ENCODE measurements at places on chromosomes 11 and 22. TPM values are rescaled to one million over a fixed set of nuclear protein-coding genes. Genes with fewer than 3 reads are reported as not detected.

GRCh38 chr22:48098921-48099245 is 1336.4 kb downstream of the TBC1D22A start:
- DNase-seq, result no peak

GRCh38 chr22:26447584-26448329 is 18.7 kb downstream of the ASPHD2 start:
- DNase-seq, result no peak

DNA sequence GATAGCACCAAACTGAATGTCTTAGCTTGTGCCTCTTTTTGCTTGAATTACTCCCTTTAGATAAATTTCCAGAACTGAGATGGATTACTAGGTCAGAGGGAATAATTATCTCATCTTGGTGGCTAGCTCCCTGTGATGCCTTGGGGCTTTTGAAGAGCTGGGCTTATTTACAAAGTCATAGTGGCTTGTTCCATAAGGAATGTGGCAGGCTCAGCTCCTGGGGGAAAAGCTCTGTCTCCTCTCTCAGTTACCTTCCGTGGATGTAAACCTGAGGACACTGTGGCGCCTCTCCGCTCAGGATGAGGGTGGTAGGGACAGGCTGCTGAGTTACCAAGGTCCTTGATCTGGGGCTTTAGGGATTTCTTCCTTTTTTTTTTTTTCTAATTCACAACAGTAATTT is 121.7 kb downstream of the PARVA start:
- DNase-seq, result no peak

DNA sequence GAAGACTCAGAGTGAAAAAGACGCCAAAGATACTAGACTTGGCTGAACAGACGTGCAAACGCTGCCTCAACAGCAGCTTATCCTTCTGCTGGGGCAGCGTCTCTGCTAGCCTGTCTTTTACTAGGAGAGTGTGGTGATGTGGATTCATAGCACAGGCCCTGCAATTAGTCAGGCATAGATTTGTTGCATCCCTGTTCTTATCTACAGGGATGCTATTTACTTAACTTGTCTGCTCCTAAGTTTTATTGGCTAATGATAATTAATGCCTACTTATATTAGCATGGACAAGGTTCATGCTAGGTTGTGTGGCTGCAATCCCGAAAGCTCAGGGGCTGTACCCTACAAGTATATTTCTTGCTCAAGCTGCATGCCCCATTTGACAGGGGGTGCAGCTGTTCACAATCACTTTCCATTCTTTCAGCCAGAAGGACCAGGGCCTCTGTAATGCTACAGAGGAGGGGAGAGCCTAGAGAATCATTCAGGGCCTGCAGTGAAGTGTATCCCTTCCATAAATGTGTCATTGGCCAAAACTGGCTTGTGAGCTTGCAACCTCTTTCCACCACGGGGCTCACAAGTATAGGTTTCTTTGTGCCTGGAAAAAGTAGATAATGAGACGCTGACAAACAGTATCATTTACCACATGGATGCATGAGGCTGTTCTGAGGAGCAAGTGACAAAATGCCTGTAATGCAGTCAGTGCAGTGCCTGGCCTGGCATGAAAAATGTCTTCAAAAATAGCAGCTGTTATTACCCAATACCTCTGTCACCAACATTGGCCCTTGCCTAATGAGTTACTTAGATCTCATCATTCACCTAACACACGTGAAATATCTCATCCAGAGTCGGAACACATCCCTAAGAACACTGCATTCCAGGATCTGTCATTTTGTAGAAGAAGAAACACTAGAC is 685.8 kb upstream of the API5 start:
- DNase-seq, result peak; percentile 11

- DNase-seq, result peak; percentile 79
Measured at GRCh38 chr11:34492806-34493414, 20.7 kb downstream of the ELF5 start.

- DNase-seq, result no peak
Measured at GRCh38 chr11:112540261-112540660, 279.6 kb upstream of the PLET1 start.

GRCh38 chr11:62030071-62030684 is 62.7 kb upstream of the FTH1 start:
- DNase-seq, result peak; percentile 23

GRCh38 chr11:110147962-110148709 is 54.9 kb downstream of the ZC3H12C start:
- no peak for DNase-seq

DNA sequence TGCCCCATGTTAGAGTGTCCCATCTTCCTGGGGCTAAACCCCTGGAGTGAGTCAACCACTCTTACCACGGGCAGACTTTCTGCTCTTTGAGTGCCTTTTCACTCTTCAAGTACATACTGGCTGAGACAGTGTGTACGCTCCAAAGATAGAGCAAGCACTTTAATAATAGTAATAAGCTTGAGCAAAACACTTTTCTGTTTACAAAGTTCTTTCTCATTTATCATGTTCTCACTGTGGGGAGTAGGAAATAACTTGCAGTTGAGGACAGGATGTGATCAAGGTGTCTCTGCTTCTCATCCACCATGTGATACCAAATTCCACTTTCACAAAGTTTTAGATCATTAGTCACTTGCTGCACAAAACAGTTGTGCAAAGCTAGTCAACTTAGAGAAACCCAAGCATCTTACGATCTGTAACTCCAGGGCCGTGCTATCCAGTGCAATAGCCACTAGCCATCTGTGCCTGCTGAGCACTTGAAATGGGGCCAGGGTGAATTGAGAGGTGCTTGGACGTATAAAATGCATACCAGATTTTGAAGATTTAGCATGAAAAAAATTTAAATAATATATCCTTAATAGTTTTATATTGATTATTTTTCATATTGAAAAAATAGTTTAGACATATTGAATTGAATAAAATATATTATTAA is 135.3 kb downstream of the KIF18A start:
- DNase-seq, result no peak

DNA sequence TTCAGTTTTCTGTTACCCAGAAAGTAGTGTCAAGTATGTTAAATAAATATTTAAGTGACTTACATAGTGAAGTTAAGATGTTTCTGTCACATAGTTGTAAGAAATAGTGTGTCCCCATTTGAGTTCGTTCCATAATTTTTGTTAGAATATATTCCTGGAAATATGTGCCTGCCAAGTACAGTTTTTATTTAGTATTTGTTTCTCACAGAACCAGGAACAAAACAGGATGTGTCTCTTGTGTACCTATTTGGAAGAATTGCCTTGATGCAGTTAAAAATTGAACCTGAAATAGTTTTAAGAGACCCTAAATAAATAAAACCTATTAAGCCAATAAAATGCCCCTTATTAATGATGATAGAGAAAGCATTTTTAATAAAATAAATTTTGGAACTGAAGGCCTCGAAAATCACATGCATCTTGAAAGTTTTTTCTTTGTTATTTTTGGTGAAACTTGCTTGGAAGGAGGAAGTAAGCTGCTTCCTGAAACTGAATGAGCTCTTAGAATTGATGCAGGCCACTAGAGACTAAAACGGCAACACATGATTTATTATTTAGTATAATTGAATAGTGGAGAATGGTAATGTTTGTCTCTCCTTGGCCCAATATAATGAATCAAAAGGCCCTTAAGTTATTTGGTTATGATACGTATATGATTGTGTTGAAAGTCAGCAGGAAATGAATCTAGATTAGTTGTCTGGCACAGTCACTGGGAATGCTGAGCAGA is 55.9 kb downstream of the SWAP70 start:
- no peak for DNase-seq

DNA sequence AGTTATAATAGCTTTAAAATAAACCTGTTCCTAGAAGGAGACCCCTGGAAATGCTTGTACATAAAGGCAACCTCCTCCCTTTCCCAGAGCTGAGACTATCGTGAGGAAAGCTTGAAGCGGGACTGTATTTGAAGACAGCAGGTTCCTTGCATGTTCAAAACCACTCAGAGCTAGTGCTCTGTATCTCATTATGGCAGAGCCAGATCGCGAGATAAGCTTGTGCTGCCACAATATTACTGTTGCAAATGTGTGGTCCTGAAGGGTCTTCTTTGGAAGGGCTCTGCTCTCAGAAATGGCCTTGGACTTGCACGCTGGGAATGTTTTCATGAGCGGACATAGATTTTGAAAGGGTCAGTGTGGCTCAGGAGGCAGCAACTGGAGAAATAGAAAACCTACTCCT is 168.2 kb downstream of the KIRREL3 start:
- no peak for DNase-seq

DNA sequence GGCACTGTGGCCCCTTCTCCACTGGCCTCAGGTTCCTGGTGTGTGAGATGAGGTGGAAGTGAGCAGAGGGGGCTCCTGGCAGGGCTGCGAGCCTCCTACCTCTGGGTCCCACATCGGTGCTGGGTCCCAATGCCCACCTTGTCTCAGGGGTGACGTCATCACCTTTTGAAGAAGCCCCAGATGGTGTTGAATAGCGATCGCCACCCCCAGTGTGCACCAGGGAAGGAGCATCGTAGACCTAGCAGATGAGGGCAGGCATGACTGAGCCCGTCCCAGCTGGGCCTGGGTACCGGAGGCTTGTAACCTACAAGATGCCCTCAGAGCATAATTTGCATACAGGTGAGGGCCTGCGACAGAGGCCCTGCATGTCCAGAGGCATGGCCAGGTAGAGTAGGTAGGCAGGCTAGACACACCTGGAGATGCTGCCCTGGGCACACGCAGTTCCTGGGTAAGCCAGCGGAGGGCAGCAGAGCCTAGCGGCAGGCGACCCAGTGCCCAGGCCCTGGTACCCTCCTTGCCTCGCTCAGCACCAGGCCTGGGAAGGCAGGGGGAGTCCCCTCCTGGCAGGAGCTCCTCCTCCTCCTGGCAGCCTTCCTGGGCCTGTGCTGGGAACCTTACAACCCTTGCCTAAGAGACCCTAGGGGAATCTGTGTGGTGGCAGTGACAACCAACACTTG is 52.5 kb downstream of the TPCN2 start:
- peak; percentile 82 for DNase-seq

DNA sequence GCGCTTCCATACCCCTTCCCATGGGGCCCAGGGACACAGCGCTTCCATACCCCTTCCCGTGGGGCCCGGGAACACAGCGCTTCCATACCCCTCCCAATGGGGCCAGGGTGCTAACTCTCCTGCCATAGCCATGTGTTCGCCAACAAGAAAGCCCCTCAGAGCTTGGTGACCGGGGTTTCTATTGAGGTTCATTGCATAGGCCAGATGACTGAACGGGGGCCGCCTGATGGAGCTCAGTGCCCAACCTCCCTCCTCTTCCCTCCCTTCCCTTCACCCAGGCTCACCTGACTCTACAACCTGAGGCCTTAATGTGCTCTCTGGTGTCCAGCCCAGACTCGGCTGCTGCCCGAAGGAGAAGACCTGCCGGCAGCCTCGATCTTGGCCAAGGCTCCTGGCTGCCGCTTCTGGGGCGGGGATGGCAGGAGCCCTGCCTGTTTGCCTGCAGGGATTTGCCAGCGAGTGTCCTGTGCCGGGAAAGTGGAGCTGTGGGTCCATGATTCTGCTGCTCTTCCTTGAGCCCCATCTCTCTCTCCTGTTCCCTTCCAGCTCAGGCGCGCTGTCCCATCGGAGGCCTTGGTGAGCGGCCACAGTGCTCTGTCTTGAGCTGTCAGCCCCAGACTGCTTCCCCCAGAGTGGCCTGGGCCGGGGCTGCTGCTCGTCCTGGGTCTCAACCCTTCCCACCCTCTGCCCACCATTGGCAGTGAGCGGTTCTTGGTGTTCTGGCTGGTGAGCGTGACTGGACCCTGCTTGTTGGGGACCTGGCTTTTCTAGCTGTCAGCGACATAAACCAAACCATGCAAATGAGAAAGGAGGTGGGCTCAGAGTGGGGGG is 267.0 kb downstream of the TBC1D22A start:
- no peak for DNase-seq

DNA sequence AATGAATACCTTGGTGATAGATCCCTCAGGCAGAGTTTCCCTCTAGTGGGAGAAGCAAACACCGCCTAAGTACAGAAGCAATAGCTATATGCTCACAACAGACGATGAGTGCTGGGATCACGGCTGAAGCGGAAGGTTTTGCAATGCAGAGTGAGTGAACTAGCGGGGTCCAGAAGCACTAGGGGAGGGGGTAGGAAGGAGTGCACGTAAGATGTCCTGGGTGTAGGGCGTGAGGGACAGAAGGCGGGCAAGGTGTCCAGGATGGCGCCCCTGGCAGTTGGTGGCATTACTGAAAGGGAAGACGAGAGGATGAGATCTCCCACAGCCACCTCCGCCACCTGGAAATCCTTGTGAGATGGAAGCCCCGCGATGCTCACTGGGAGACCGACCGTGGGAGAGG is 81.0 kb downstream of the ETS1 start:
- no peak for DNase-seq

Gene MS4A12
- not detected for total RNA-seq

Gene FJX1
- total RNA-seq, result 53.3 TPM

Gene SLC22A24
- not detected for total RNA-seq

Gene DERL3
- 7.7 TPM for total RNA-seq

Gene TEX12
- total RNA-seq, result 0.51 TPM

Gene GGTLC2
- not detected for total RNA-seq

Gene EIF1AD
- total RNA-seq, result 22.2 TPM

Gene CYP2D6
- 1.5 TPM for total RNA-seq

Gene OR10G7
- total RNA-seq, result not detected

Gene HTR3B
- not detected for total RNA-seq

Gene IGLL1
- not detected for total RNA-seq

Gene SLN
- total RNA-seq, result not detected

Gene DEUP1
- total RNA-seq, result not detected
